Stimulated activated CD4-positive, alpha-beta T cell treated with anti-CD3 and anti-CD28 coated beads, Interleukin-12 subunit alpha, Interleukin-12 subunit beta, amount 100 ng/mL, for 24 hours (primary cell): ENCODE measurements at places on chromosomes 2 and 18.

DNA sequence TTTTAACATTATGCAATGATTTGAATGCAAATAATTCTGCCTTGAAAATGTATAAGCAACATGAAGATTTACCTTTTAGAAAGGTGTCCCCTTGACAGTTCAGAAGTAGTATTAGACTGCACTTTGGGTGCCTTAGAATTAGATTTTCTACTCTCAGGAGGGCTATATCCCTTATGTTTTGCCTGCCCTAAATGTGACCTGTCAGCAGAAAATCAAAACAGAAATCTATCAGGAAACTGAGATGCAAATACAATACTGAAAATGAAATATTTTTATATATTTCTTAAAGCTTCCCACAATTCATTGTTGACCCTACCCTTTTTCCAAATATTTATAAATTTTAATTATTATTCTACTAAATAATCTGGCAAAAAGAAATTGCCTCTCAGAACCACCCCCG lies 61.5 kb downstream of the TRIP12 start:
- DNase-seq, result no peak

DNA sequence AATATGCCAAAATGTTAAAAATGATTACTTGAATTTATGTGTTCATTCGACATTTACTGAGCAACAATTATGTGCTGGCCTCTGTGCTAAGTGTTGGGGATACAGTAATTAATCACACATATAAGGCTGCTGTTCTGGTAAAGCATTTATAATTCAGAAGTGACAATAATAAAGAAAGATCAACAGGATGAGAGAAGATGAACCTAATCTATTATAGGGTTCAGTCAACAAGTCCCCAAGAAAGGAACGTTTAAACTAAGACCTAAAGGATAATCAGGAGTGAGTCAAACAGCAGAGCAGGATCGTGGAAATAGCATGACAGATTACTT lies 60.1 kb upstream of the COX7A2L start:
- DNase-seq, result no peak

- DNase-seq, result no peak
Measured at GRCh38 chr2:128024816-128025215, 3.0 kb downstream of the SAP130 start.

- no peak for DNase-seq
Measured at GRCh38 chr2:77161009-77161408, 361.2 kb downstream of the LRRTM4 start.

DNA sequence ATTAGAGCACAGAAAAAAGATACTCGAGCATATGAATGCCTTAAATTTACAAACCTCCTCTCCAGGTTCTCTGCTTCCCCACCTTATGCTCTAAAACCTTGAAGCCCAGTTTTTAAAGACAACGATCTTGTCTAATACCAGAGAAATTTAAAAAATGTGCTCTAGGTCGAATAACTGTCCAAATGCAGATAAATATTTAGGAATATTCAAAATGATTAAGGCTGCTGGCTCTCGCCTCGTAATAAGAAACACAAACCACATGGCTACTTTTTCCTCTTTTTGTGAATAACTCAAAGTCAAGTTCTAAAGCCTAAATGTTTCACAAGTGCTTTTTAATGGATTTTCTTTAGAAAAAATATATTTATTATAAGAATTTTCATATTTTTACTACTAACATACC lies 101.3 kb downstream of the SATB2 start:
- no peak for DNase-seq
